Effector CD8-positive, alpha-beta T cell (primary cell): ENCODE measurements at places on chromosomes 1 and 21.

- DNase-seq, result no peak
Measured at GRCh38 chr1:174393885-174394284, 53.9 kb upstream of the GPR52 start.

- no peak for DNase-seq
Measured at GRCh38 chr1:193019442-193020026, 39.6 kb downstream of the UCHL5 start.

GRCh38 chr1:24996983-24997893, 67.2 kb upstream of the RUNX3 start:
- DNase-seq, result peak; percentile 22

DNA sequence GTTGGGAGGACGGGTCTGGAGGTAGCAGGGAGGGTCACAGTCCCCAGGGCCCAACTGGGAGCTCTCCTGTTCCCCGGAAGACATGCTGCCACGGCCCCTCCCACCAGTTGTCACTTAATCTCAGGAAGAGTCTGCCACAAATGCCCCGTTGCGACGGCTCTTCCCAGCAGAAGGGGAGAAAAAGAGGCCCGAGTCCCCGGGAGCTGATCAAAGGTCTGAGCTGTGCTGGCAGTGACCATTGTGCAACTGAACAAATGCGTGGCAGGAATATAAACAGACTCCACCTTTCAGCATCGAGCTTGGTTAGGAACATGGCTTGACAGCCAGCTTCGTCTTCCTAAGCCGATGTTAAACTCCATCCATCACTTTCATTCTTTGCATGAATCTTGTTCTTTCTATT, 27.8 kb upstream of the ZBTB21 start:
- DNase-seq, result no peak

DNA sequence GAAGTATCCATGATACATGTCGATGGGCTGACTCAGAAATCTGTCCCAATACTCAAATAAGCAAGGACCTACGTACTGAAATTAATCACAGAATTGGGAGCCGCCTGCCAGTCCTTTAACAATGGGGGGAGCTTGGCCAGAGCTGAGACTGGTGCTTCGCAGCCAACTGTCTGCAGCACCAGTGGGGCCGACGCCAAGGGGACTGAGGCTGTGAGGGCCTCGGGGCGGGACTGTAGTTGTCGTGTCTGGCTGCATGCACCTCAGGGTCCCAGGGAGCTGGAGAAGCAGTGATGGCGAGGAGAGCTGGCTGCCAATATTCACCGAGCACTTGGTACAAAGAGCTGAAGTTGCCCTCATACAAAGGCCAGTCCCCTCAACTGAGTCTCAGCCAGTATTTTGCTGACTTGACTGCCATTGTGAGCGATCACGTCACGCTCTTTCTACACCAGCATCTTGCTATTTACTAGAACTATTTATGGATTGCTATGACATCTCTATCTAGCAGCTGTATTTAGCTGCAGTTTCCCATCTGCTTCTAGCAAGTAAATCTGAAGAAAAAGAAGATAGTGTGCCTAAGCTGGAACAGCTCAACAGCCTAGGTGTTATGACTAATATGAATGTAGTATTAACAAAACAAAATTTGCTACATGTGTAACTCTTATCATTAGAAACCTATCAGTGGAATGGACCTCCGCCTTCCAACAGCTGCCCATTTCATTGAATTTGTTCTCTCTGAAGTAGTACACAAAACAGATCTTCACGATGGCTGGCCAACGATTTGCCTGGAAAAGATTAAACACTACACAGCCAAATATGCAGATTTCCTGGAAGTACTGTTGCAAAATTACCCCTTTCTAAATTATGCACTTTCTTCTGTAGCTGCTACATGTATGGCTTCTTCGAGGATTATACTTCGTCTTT, 29.1 kb downstream of the EVI5 start:
- no peak for DNase-seq

DNA sequence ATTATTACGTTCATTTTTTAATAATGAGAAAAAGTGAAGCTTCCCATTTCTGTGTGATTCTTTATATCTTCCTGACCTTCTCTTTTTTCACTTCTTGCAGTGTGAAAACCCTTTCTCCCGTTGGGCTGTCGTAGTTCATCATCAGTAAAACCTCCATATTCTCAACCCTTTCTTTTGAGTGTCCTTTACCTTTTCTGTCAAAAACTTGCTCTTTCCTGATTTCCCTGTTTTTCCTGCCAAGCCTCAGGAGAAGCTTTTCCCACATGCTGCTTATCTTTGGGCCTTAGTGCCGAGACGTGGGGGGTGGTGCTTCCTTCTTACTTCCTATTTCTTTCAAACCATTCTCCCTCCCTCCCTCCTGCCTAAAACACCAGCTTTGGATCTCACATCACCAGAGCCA, 46.1 kb downstream of the UCK2 start:
- no peak for DNase-seq

- no peak for DNase-seq
Measured at GRCh38 chr1:93399781-93400180, 48.1 kb upstream of the FNBP1L start.

GRCh38 chr1:1978108-1978507, 25.5 kb downstream of the CFAP74 start:
- DNase-seq, result no peak
